ENCODE measurements at places on chromosomes 6 and 20. TPM values are rescaled to one million over a fixed set of nuclear protein-coding genes. Genes with fewer than 3 reads are reported as not detected.

ID1 gene
- total RNA-seq = 35.7 TPM

DCBLD1 gene
- 3.2 TPM for total RNA-seq

ARG1 gene
- total RNA-seq = 1.2 TPM

DOK5 gene
- 152 TPM for total RNA-seq

CSTF1 gene
- total RNA-seq = 21.1 TPM

MTO1 gene
- 11.8 TPM for total RNA-seq

CFAP206 gene
- total RNA-seq = 1.2 TPM

BPIFB2 gene
- not detected for total RNA-seq

SLC2A10 gene
- 5.4 TPM for total RNA-seq

WFDC2 gene
- total RNA-seq = 3.7 TPM

MATN4 gene
- total RNA-seq = not detected

SRMS gene
- total RNA-seq = not detected

NKAIN4 gene
- total RNA-seq = 9.6 TPM

HCRTR2 gene
- 13.3 TPM for total RNA-seq

SLC22A23 gene
- 30.2 TPM for total RNA-seq

LGSN gene
- 0.25 TPM for total RNA-seq

NCOA5 gene
- total RNA-seq = 21.6 TPM

GLP1R gene
- total RNA-seq = under 0.01 TPM

TPBG gene
- total RNA-seq = 3.7 TPM

PRSS35 gene
- 6.9 TPM for total RNA-seq

CALHM6 gene
- total RNA-seq = 3.9 TPM

CPNE5 gene
- 12.3 TPM for total RNA-seq

C20orf141 gene
- total RNA-seq = not detected

CD24 gene
- 964 TPM for total RNA-seq

NOL7 gene
- total RNA-seq = 44.7 TPM

SMLR1 gene
- not detected for total RNA-seq

STMN3 gene
- total RNA-seq = 102 TPM

SPATA25 gene
- 0.25 TPM for total RNA-seq

BMP7 gene
- total RNA-seq = 9.6 TPM

KCNB1 gene
- 9.3 TPM for total RNA-seq

RFX6 gene
- not detected for total RNA-seq

ARHGAP40 gene
- not detected for total RNA-seq

WFDC12 gene
- total RNA-seq = not detected

TSBP1 gene
- total RNA-seq = not detected

RRAGD gene
- total RNA-seq = 60.2 TPM

FGD2 gene
- 2.2 TPM for total RNA-seq

MOCS1 gene
- total RNA-seq = 5.7 TPM

CAPN11 gene
- total RNA-seq = 0.25 TPM

RAET1E gene
- total RNA-seq = not detected

RNF39 gene
- total RNA-seq = not detected

WFDC5 gene
- total RNA-seq = not detected

PDE10A gene
- total RNA-seq = 54.6 TPM

PCK1 gene
- total RNA-seq = under 0.01 TPM
